Stimulated activated CD8-positive, alpha-beta memory T cell treated with anti-CD3 and anti-CD28 coated beads, Interleukin-15, amount 100 ng/mL, for 4 hours (primary cell): ENCODE measurements at places on chromosomes 4 and X.

- DNase-seq, result no peak
Measured at GRCh38 chr4:6154875-6155274, 45.5 kb downstream of the JAKMIP1 start.

DNA sequence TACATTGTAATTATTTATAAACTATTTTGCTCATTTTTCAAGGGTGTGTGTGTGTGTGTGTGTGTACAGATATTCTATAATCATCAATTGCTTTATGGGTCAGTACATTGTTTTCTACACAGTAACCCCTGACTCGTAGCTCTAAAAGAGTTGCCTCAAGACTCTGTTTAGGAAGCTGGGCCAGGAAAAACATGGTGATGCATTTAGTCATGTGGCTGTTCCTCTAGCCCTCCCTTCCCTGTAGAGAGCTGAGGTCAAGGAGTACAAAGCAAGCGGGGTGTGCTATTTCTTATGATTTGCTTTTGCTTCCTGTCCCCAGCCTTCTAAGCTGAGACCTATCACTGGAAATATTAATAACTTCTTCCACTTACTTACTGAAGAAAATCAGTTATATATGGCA, 34.8 kb upstream of the SPANXD start:
- no peak for DNase-seq

DNA sequence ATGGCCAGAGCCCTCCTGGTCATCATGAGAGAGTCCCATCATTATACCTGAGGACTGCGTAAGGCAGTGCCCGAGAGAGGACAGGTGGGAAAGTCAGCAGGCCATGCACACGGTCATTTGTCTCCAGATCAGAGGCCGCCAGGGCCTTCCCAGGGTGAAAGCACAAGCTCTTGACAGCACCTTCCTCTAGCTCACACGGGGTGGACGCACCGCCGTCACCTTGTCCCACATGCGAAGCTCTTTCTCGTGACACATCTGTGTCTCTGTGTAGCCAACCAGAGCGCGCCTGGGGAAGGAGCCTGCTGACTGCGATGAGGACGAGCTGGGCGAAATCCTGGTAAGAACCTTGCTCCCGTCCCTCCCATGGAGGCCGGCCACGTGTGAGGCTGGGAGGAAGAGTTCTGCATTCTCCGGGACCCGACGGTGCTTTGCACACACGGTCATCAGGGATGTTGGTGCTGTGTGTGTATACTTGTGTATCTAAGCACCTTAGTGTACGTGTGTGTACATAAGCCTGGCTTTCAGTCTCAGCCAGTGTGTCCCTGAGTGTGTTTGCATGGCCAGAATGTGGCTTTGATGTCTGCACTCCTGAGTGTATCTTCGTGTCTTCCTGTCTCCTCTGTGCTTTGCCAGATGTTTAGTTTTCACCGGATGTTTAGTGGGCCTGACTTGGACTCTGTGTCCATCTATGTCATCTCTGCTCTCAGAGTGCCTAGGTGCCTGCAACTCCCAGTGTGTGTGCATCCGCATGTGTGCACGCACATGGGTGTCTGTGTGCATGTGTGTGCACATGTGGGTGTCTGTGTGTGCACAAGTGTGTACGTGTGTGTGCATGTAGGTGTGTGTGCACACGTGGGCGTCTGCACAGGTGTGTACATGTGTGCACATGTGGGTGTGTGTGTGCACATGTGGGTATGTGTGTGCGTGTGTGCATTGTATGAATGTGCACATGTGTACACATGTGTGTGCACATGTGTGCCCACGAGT, 15.1 kb downstream of the ATP5ME start:
- DNase-seq, result no peak

- no peak for DNase-seq
Measured at GRCh38 chrX:9765072-9765736, 443 bp downstream of the GPR143 start.

- no peak for DNase-seq
Measured at GRCh38 chr4:145884775-145885174, 53.8 kb downstream of the ZNF827 start.

GRCh38 chr4:81685104-81685503, 213.4 kb upstream of the RASGEF1B start:
- DNase-seq, result no peak

DNA sequence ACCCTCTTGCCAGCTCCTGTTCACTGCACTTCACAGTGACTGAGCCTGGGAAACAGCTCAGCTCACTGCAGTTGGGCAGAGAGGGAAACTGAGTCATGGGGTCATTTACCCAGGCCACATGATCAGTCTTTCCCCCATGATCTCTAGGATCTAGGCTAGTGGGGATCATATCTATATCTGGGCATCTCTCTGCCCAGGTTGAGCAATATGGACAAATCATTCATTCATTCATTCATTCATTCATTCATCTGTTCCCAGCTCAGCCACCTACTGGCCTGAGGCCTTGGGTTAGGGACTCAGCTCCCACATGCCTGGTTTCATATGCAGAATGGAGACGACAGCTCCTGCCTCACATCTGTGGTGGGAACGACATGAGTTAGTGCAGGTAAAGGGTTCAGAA, 45.3 kb upstream of the HMX1 start:
- no peak for DNase-seq

DNA sequence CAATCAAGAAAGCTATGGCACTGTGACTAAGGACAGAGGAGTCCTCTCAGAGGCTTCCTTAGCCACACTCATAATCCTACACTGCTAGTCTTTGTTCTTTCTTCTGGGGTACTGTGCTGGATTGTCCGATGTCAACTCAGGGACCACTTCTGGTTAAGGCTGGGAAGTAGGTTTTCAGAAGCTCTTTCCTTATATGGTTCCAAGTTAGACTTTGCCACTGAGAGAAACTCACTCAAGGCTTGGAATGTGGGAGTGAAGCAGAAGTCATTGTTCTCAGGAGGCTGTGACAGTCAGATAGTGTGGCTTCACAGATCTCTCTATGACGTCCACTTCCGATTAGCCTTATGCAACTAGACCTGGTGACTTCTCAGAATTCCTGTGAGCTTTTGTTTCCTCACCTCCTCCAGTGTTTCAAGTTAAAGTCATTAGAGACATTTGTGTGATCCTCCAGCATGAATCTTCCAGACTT, 317.3 kb upstream of the F9 start:
- DNase-seq, result no peak

DNA sequence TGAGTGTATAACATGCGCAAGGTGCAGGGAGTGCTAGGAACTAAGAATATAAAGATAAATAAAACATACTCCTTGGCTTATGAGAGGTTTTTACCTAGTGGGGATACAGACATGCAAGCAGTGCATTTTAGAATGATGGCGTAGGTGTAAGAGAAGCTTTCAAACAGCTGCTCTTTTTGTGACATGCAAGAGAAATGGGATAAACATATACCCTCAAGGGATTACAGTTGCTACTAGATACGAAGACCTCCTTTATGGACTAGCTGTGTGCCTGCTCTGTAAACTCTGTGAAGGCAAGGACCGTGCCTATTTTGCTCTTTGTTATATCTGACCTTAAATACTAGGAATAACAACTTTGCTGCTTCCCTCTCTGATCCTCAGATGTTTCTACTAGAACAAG, 39.0 kb upstream of the SLITRK4 start:
- no peak for DNase-seq
